ENCODE measurements at places on chromosomes 1 and 21.

- H3K27me3 ChIP-seq, result peaks cover 11% of the 10 kb centered on the region
- DNase-seq, result no peak
- H3K4me1 ChIP-seq, result no peaks in the 10 kb centered on the region
- H3K4me3 ChIP-seq, result no peak overlapping the region
- H3K36me3 ChIP-seq, result no peaks in the 10 kb centered on the region
These were observed 176.3 kb downstream of the PTPRU start for GRCh38 chr1:29412591-29412990.

- no peaks in the 10 kb centered on the region for H3K27me3 ChIP-seq
- no peak overlapping the region for H3K4me3 ChIP-seq
- DNase-seq, result no peak
- H3K27ac ChIP-seq, result no peak overlapping the region
- no peaks in the 10 kb centered on the region for H3K4me1 ChIP-seq
These were observed 211.6 kb upstream of the PTBP2 start for GRCh38 chr1:96509951-96510350.

- H3K27ac ChIP-seq, result no peak overlapping the region
- no peak overlapping the region for H3K4me3 ChIP-seq
- peaks cover 16% of the 10 kb centered on the region for H3K27me3 ChIP-seq
- no peaks in the 10 kb centered on the region for H3K4me1 ChIP-seq
These were observed 243.0 kb downstream of the C1orf94 start for GRCh38 chr1:34419663-34420136.

GRCh38 chr21:41610042-41610839, 102.3 kb upstream of the TMPRSS2 start:
- H3K27me3 ChIP-seq, result peaks cover 24% of the 10 kb centered on the region
- H3K27ac ChIP-seq, result no peak overlapping the region
- no peaks in the 10 kb centered on the region for H3K36me3 ChIP-seq

DNA sequence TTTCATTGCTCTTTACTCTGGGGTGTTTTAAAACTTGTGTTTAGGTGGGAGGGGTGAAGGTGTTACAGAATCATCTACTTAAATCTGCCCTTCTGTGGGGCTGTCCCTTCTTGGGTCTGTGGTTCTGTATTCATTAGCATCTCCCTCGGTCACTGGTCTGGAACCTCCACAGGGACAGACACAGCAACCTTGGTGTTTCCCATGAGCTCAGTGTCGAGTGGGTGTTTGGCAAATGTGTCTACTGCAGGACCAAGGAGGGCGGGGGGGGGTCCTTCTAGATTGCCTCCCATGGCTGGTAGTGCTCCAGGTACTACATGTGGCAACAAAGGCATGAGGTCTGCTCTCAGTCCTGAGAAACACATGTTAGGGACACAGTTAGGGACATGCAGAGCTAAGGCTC, 273.4 kb downstream of the PCP4 start:
- H3K27me3 ChIP-seq, result no peaks in the 10 kb centered on the region
- no peak overlapping the region for H3K4me3 ChIP-seq
- H3K27ac ChIP-seq, result no peak overlapping the region
- no peaks in the 10 kb centered on the region for H3K36me3 ChIP-seq

DNA sequence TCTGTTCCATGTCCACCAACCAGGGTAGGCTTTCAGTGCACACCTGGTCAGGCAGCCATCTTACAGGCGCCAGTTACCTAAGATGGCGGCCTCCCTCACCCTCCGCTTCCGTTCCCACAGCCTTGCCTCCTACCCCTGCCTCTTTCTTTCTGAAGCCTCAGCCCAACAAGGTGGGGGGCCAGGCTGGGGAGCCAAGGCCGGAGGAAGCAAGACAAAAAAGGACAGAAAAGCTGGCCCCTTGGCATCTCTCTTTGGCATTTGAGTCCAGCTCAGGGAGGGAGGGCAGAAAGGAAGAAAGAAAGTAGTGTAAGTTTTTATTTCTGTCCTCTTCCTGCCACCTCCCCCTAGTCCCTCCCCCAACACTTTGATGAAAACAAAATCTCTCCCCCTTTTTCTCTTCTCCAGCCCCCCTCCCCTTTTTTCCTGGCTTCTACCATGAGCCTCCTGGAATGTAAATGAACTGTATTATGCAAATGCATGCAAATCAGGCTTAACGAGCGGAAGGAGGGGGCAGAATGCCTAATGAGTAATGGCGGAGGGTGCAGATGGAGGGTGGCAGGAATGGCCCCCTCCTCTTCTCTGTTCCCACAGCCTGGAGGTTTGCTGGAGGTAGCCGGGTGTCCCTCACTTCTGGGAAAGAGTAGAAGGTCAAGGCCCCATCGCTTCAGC, 43.8 kb downstream of the RHBG start:
- no peak overlapping the region for H3K27ac ChIP-seq
- H3K36me3 ChIP-seq, result no peaks in the 10 kb centered on the region
- peaks cover 41% of the 10 kb centered on the region for H3K27me3 ChIP-seq
- H3K4me1 ChIP-seq, result no peaks in the 10 kb centered on the region
- DNase-seq, result no peak
